ENCODE measurements at places on chromosomes 16 and 17.
A peak's percentile ranks its signal among the peaks of the same experiment; 100 is the strongest.

DNA sequence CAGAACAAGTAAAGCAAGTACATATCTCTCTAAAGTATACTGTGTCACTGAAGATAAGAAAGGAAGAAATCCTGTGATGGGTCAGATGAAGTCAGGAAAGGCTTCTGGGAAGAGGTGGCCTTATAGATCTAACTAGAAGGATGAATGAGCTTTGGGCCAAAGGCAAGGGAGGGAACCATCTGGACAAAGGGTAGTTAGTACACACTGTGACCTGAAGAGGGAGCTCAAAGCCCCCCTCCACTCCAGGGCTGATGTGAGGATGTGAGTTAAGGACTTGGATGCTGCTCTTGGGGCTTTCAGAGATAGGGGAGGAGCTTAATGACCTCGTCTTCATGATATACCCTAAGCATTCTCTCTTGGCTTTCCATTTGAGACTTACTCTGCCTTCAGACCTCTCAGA lies 185.3 kb upstream of the CACNG3 start:
- peak; percentile 24 for DNase-seq

- no peak for DNase-seq
Observed at GRCh38 chr17:11539637-11540036, 58.6 kb upstream of the DNAH9 start.

GRCh38 chr16:63742150-63742549 lies 1379.7 kb downstream of the CDH11 start:
- DNase-seq: no peak

GRCh38 chr16:89285381-89285780 lies 67.9 kb downstream of the ZNF778 start:
- DNase-seq: no peak

DNA sequence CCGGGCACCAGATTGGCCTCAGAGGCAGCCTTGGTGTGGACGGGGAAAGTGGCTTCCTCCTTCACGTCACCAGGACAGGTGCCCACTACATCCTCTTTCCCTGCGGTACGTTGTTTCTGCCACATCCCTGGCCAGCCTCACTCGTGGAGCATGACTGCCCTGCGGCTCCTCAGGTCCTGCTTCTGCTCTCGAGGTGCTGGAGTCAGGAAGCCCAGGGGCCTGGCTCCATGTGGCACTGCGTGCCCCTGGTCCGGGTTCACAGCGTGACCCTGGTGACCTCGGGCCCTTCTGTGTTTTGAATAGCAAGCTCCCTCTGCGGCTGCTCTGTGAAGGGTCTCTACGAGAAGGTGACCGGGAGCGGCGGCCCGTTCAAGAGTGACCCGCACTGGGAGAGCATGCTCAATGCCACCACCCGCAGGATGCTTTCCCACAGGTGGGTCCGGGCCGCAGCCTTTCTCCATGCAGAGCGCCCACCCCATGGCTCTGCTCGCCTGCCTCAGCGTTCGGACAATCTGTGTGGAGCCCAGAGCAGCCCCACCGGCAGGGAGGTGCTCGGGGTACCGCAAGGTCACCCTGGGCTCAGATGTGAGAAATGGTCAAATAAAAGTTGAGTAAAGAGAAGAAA lies 13.5 kb downstream of the RGS11 start:
- DNase-seq: no peak

DNA sequence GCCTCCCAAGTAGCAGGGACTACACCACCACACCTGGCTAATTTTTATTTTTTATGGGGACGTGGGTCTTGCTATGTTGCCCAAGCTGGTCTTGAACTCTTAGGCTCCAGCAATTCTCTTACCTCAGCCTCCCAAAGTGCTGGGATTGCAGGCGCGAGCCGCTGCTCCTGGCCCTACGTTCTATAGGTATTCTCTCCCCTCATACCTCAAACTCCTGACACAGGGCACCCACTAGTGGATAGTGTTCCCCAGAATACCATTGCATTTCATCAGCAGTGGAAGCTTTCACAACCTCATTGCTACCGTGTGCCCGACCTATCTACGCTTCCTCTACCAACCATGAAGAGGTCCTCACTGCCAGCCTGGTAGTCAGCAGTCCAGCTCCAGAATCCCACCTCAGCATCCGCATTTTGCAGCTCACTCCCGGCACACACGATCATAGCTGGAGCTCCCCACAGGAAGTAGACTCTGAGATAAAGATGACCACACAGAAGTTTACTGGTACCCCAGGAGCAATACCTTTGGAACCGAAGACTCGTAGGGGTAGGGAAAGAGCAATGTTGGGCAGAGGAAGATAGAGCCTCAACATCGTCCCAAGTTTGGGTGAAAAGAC lies 9.3 kb downstream of the CTRB2 start:
- no peak for DNase-seq

DNA sequence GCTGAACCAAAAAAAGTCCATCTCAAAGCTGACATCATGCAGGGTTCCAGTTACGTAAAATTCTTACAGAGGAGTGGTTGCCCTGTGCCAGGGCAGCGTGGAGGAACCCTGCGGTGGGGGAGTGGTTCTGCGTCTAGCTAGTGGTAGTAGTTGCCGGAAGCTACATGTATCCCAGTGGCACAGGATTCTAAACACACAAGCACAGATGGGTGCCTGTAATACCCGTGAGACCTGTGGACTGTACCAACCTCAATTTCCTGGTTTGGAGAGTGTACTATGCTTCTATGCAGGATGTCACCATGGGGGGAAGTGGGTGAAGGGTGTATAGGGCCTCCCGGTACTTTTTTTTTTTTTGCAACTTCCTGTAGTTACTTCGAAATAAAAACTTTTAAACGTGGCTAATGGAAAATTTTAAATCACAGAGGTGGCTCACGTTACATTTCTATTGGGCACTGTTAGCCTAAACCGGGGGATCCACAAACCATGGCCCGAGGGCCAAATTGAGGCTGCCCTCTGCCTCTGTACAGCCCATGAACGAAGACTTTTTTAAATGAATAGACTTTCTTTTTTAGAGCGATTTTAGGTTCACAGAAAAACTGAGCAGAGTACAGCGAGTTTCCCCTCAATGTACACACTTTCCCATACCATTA lies 38.5 kb downstream of the TBC1D16 start:
- DNase-seq: peak; percentile 21

GRCh38 chr17:76050538-76051467 lies 21.5 kb downstream of the SRP68 start:
- DNase-seq: peak; percentile 50

DNA sequence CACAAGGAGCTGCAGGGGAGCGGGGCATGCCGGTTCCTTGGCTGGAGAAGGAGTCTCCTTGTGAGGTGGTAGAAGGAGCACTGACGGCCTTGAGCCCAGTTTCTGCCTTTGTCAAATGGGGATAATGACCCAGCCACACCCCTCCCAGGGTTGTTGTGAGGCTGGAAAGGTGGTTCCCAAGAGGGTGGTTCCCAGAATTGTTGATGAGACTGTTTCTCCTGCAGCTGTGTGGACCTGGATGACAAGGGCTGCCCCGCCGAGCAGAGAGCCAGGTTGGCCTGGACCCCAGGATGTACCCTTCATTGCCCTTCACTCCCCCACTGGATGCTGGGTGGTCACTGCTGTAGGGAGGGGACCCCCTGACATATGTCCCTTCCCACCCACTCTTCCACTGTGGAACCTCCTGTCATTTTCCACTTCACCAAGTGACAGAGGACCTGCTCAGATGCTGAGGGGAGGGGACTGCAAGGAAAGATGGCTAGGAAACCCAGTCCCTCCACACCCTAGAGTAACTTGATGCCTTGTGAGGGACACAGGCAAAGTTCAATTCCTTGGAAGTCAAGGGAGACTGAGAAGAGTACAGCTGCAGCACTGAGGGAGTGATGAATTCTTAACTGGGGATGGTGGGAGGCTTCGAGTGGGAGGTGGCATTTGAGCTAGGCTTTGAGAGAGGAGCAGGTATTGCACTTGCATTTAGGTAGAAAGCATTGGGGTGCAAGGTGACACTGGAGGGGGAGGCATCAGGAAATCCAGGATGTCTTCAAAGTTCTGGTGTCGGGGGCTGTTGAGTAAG lies 10.6 kb downstream of the MIEN1 start:
- no peak for DNase-seq

DNA sequence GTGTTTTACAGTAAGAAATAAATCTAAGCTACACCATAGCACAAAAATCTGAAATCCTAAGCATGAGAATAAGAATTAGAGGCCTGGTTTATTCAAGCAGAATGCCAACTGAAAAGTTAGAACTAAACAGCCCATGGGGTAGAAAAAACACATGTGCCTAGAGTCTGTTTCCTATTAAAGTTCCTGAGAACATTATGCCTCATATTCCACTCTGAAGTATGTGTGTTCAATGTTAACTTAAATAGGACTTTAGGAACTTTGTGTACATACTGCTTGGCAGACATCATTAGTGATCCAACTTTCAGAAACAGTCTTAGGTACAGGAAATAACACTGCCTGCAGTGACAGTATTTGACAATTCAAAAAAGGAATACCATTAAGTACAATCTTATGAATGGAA lies 18.2 kb downstream of the HEATR6 start:
- DNase-seq: no peak

DNA sequence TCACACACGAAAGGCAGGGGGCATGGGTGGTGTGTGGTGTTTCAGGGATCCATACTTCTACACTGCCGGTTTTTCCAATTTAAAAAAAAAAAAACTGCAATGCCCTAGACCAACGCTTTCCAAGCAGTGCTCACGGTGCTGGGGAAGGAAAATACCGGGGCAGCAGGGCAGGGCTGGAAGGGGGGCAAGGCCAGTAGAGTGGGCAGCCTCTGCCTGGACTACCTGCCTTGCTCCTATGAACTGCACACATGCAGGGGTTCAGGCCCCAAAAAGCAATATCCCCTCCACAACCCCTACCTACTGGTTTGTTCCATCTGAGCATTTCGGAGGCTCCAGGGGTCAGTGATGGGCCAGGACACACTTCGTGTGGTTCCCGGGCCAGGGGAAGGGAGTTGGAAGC lies 29.4 kb downstream of the RPH3AL start:
- no peak for DNase-seq

DNA sequence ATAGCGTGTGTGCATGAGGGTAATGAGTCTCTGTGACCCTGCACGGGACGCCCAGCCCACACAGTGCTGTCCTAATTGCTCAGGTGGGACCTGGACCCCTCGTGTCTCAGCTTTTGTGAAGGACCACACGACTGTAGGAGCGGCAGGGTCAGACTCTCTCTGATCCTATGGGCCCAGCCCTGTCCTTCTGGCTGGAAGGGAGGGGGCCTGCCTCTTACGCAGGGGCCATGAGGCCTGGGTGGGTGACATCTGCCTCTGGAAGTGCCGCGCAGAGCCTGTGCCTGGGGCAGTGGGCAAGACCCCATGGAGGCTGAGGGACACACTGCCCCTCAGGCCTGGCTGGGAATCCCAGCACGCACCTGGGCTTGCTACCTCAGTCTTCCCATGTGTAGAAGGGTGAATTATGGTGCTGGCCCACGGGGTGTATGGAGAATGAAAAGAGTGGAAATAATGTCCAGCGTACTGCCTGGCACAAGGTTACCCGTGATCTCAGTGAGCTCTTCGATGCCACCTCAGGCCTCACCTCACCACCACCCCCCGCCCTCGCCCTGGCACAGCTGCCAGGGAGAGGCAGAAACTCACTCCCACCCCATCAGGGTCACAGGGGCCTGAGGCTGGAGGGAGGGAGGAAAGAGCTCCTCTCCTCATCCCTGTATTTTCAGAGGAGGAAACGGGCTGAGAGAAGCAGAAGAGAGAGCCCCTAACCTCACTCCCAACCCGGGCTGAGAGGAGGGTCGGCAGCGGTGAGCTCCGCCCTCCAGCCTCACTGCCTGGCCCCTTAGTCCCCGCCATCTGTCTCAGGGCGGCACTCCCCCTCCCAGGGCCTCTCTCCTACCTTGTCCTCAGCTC lies 27.1 kb upstream of the DBNDD1 start:
- DNase-seq: no peak

DNA sequence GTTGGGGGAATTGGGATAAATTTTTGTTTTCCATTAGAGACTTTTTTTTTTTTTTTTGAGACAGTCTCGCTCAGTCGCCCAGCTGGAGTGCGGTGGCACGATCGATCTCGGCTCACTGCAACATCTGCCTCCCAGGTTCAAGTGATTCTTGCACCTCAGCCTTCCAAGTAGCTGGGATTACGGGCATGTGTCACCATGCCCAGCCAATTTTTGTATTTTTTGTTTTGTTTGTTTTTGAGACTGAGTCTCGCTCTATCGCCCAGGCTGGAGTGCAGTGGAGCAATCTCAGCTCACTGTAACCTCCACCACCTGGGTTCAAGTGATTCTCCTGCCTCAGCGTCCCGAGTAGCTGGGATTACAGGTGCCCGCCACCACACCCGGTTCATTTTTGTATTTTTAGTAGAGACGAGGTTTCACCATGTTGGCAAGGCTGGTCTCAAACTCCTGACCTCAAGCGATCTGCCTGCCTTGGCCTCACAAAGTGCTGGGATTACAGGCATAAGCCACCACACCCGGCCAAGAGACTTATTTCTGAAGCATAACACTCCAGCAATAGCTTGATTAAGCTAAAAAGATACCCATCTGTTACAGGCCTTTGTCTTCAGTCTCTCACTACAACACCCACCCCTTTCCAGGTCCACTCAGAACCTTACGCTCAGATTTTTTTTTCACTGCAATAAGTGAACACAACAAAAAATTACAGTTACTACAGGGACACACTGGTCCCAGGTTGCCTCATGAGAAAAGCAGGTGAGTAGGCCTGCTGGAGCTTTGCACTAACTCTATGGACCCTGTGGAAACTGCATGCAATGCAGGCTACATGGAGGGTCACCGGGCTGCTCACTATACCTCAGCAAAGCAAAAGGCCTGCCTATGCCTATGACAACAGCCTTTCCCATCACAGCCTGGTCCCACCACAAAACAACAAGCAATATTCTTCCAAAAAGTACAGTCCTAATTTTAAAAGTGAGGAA lies 34.6 kb downstream of the KANSL1 start:
- no peak for DNase-seq

GRCh38 chr16:30459456-30459855 lies 13.1 kb upstream of the ITGAL start:
- no peak for DNase-seq

DNA sequence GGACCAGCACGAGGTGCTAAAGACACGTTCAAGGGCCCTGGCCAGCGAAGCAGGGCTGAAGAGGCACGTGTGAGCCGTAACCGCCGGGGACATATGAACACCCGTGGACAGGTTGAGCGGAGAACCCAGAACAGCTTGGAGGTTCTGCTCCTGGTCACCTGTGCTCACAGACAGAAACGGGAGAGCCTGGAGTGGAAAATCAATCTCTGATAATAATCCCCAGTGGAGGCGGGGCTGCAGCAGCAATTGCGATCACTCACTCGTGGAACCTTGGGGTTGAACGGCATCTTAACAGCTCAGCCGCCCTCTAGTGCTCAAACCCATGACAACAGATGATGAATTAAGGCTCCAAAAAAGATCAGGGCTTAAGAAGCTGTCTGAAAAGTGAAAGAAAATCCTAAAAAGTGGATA lies 25.6 kb downstream of the WIPI1 start:
- DNase-seq: peak; percentile 67

GRCh38 chr17:4676791-4677190 lies 27.1 kb downstream of the PELP1 start:
- DNase-seq: no peak

DNA sequence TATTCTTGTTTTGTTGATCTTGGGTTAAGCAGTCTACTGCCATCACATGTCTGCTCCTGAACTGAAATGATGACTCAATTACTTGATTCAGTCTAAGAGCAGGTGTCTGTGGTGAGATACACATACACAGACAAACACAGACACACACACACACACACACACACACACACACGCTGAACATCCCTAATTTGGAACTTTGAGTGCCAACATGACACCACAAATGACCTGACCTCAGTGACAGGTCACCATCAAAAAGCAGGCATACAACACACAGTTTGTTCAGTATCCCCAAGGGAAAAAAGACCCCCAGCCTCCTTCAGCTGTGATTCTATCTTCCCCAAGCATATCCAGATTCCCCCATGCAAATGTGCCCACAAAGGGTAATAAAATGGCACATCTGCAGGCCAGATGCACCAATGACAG lies 130.1 kb upstream of the TMEM97 start:
- DNase-seq: peak; percentile 65

All from iris pigment epithelial cell (primary cell).